ENCODE measurements at places on chromosomes 16 and 17.

- no peak overlapping the region for H3K27ac ChIP-seq
- peaks cover 55% of the 10 kb centered on the region for H3K4me1 ChIP-seq
- no peak overlapping the region for H3K4me3 ChIP-seq
Observed at GRCh38 chr17:81388612-81389367, 6.5 kb upstream of the BAHCC1 start.

DNA sequence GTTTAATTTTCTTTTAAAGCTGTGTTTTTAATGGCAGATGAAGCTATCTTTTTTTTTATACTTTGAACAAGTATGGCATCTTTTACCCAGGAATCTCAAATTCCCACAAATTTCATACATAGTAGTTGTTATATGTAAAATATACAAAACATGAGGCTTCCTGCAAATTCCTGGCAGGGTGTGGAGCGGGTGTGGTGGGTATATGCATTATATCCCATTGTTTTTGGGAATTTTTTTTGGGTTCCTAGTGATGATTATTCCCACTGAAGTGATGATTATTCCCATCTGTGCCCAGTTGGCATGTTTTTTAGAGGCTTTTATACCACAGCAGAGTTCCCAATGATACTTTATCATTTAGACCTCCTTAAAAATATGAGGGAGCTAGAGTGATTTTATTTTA, 320.4 kb downstream of the ZFHX3 start:
- no peak for DNase-seq
- H3K36me3 ChIP-seq, result peaks cover 7% of the 10 kb centered on the region
- H3K27ac ChIP-seq, result no peak overlapping the region
- no peak overlapping the region for H3K4me3 ChIP-seq
- H3K27me3 ChIP-seq, result no peaks in the 10 kb centered on the region

DNA sequence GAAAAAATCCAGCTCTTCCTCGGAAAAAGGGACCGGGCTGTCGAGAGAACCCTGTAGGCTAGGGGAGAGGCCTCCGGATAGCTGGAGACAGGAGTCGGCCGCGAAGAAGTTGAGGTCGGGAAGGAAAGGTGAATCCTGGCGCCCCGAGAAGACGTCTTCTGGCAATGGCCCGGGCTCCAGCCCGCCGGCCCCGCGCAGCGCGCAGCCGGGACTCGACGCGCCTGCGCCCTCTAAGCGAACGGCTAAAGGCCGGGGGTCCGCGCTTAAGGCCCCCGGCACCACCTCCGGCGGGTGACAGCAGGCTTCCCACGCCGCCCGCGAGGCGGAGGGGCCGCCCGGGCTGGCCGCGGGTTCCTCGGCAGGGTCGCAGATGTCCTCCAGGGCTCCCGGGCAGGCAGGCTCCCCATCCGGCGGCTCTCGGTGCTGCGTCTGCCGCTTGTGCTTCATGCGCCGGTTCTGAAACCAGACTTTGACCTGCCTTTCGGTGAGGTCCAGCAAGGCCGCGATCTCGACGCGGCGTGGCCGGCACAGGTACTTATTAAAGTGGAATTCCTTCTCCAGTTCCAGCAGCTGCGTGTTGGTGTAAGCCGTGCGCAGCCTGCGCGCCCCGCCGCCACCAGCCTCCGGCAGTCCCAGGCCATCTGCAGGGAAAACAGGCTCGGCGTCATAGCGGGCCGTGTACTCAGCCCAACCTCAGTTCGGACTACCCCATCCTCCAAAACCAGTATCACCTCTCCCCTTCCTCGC, 1.6 kb downstream of the HOXB2 start:
- H3K36me3 ChIP-seq, result no peaks in the 10 kb centered on the region
- H3K27ac ChIP-seq, result no peak overlapping the region
- H3K4me1 ChIP-seq, result no peaks in the 10 kb centered on the region
- DNase-seq, result no peak

- H3K4me3 ChIP-seq, result no peak overlapping the region
- H3K36me3 ChIP-seq, result peaks cover 75% of the 10 kb centered on the region
- H3K27me3 ChIP-seq, result no peaks in the 10 kb centered on the region
- H3K27ac ChIP-seq, result no peak overlapping the region
- no peaks in the 10 kb centered on the region for H3K4me1 ChIP-seq
Observed at GRCh38 chr17:3622977-3623594, 13.0 kb downstream of the SHPK start.

DNA sequence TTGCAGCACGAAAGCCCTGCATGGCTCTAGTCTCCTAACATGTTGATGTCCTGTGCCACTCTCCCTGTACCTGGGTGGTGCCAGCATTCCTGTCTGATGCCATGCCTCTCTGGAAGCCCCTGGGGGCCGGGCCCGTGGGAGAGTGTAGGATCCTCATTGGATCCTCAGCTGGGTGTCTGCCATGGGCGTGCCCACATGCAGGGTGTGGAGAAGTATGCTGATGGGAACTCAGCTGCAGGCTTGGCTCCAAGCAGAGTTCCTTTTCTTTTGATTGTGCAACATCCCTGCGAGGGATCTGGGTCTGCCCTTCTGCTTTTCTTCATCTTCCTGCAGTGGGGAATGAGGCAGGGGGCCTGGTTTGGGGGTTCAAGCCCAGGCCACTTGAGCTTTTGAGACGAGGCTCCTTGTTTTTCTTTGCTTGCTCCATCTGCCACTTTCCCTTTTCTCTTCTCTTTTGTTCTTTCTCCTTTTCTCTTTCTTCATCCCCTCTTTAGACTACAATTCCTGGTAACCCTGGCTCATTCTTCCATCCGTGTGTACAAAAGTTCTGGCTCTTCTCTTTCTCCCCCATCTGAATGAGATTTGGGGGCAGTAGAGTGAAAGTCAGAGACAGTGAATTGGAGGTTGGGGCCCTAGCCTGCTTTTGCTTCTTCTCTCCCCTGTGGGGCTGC, 32.9 kb downstream of the KSR1 start:
- H3K4me1 ChIP-seq, result peaks cover 29% of the 10 kb centered on the region
- no peaks in the 10 kb centered on the region for H3K36me3 ChIP-seq
- no peak overlapping the region for H3K27ac ChIP-seq
- no peak overlapping the region for H3K4me3 ChIP-seq
- no peak for DNase-seq
- H3K27me3 ChIP-seq, result no peaks in the 10 kb centered on the region

- H3K4me1 ChIP-seq, result peaks cover 19% of the 10 kb centered on the region
- no peaks in the 10 kb centered on the region for H3K36me3 ChIP-seq
- H3K4me3 ChIP-seq, result no peak overlapping the region
- DNase-seq, result no peak
- peaks cover 10% of the 10 kb centered on the region for H3K27me3 ChIP-seq
- H3K27ac ChIP-seq, result no peak overlapping the region
Observed at GRCh38 chr16:56911771-56912571, 20.0 kb upstream of the HERPUD1 start.

DNA sequence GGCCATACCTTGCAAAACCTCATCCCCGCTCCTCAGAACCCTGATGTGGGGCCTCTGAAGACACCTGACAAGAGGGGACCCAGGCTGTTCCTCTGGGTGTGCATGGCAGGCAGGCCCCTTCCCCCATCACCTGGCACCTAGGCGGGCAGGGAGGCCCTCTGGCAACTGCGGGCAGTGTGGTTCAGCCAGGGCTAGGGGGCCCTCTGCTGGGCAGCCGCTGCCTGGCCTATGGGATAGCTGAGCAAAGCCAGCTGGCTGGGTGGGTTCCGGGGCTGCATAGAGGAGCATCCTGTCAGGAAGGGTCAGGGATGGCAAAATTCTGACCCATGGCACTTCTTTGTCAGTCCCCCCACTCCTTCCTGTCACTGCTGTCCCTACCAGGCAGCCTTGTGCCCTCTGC, 228.7 kb upstream of the ASIC2 start:
- H3K36me3 ChIP-seq, result no peaks in the 10 kb centered on the region
- DNase-seq, result peak; percentile 11
- no peak overlapping the region for H3K4me3 ChIP-seq
- H3K27ac ChIP-seq, result no peak overlapping the region
- H3K4me1 ChIP-seq, result no peaks in the 10 kb centered on the region

DNA sequence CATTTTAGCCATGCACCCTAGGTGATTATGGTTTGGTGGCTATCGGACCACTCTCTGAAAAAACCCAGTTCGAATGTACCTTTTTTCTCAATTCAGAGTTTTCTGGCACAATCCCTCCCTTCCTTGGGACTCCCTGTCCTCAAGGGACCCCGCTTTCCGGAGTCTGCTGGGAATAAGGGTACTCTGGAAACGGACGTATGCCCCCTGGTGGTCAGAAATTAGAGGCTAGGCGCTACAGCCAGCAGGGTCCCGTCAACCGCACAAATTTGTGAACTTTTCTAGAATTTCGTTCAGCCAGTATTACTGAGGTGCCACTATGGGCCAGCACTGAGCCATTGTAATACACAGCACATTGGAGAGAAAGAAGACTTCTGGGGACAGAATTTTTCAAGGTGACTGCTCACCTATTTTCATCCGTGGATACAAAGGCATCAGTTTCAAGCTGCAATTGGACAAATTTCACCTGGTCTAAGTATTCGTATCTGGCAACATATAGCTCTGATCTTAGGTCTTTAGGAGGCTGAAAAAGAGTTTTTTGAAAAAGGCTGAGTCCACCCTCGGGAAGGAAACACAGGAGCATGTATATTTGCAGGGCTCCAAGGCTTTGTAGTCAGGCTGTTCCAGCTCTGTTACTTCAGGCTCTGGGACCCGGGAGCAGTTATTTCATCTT, 27.1 kb upstream of the CRYBA1 start:
- H3K4me1 ChIP-seq, result peaks cover 3% of the 10 kb centered on the region
- no peaks in the 10 kb centered on the region for H3K27me3 ChIP-seq
- H3K27ac ChIP-seq, result no peak overlapping the region
- no peaks in the 10 kb centered on the region for H3K36me3 ChIP-seq
- H3K4me3 ChIP-seq, result no peak overlapping the region

- H3K36me3 ChIP-seq, result no peaks in the 10 kb centered on the region
- DNase-seq, result no peak
- H3K4me1 ChIP-seq, result no peaks in the 10 kb centered on the region
- H3K27me3 ChIP-seq, result no peaks in the 10 kb centered on the region
- H3K4me3 ChIP-seq, result no peak overlapping the region
- H3K27ac ChIP-seq, result no peak overlapping the region
Observed at GRCh38 chr17:9292561-9292941, 271.2 kb downstream of the NTN1 start.

Measured in neuronal stem cell (in vitro differentiated cells).